ELR (cell line): ENCODE measurements at places on chromosomes 4 and X.

DNA sequence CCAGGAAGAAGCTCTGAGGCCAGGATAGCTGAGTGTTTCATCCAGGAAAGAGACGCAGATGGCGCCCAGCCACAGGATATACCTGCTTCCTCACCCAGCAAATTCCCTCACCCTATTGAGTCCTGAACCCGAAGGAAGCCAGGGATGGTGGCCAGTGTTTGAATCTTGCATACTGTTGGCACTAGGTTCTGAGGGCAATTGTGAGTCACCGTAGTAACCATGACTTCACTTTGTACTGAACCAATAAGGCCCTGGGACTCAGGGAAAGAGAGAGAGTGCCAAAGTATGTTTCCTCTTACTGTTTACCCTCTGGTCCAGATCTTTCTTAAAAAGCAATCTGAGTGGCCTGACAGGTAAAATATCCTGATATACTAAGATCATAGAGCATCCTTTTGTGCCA lies 25.6 kb upstream of the SMIM10L2A start:
- DNase-seq = peak; percentile 4

- no peak for DNase-seq
Observed at GRCh38 chr4:100819505-100819904, 301.7 kb upstream of the EMCN start.

- DNase-seq = no peak
Observed at GRCh38 chr4:52693492-52693891, 34.4 kb upstream of the USP46 start.

DNA sequence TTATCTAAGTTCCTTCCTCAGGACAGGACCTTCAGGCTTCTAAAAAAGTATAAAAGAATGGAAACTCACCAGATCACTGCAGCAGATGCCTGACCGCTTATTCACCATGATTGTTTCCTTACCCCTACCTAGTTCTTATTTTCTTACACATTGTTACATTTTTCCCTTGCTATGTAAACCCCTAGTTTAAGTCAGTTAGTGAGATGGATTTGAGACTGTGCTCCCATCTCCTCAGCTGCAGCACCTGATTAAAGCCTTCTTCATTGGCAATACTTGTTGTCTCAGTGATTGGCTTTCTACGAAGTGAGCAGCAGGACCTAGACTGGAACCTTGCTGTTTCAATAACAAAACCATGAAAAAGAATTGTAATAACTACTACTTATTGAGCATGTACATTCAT lies 4.7 kb downstream of the SPARCL1 start:
- DNase-seq = no peak

GRCh38 chr4:67931256-67931655 lies 32.0 kb downstream of the TMPRSS11A start:
- peak; percentile 7 for DNase-seq

DNA sequence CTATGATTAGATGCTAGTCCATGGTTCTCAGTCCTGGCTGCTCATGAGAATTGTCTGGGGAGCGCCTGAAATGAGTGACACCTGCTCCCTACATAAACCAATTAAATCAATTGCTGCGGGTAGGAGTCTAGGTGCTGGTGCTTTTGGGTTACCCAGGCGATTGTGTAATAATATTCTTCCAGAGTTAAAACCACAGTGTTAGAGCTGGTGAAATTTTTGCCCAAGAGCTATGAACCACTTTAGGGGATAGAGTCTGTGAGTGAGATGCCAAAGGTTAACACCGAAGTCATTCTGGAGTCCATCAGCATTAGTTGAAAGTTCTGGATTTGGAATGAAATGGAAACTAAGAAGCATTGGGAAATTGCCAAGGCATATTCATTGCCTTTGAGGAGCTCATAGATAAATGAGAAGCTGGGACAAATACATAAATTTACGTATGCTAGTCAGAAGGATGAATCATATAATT lies 15.3 kb downstream of the PDK3 start:
- no peak for DNase-seq

DNA sequence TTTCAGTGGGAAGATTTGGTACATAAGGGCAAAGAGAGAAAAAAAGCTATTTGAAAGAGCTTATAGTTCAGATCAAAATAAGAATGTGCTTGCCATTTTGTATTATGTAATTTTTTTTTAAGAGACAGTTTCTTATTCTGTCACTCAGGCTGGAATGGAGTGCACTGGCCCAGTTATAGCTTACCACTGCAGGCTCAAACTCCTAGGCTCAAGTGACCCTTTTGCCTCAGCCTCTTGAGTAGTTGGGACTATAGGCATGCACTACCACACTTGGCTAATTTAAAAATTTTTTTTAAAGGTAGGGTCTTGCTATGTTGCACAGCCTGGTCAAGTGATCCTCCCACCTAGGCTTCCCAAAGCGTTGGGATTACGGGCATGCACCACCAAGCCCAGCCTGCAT lies 22.2 kb upstream of the USP53 start:
- DNase-seq = no peak

DNA sequence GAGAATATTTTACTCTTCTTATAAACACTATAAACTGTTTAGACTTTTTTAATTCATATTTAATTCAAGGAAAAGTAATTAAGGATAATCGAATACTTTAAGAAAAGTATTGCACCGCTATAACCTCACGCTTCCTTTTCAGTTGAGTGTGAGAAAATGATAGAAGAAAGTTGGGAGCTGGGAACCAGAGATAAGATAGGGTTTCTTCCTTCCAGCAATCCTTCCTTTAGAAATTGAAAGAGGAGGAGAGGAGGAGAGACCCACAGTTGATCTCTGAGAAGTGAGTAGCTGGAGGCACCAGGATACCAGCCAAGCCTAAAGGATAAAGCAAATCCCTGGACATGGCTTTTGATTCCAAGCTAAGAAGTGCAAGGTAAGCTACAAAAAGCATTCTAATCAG lies 242.3 kb upstream of the NOCT start:
- no peak for DNase-seq

GRCh38 chrX:45824471-45824870 lies 623.8 kb upstream of the DIPK2B start:
- DNase-seq = peak; percentile 94

DNA sequence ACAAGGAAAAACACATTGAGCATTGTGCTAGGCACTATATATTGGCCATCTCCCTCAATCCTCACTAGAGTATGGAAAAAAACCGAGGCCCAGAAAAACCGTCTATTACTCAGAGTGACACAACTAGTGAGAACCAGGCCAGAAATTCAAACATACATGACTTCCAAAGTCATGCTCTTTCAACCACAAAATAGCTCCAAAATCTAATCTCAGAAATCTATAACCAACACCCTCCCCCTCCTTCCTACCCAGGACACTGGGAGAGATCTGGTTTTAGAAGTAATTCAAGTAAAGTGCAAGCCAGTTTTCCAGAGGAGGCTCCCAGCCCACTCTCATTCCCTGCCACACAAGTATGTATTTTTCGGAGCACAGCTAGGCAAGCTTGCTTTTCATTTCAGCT lies 7.6 kb downstream of the HS3ST1 start:
- DNase-seq = no peak

- DNase-seq = no peak
Observed at GRCh38 chr4:154421618-154422017, 70.0 kb downstream of the DCHS2 start.

DNA sequence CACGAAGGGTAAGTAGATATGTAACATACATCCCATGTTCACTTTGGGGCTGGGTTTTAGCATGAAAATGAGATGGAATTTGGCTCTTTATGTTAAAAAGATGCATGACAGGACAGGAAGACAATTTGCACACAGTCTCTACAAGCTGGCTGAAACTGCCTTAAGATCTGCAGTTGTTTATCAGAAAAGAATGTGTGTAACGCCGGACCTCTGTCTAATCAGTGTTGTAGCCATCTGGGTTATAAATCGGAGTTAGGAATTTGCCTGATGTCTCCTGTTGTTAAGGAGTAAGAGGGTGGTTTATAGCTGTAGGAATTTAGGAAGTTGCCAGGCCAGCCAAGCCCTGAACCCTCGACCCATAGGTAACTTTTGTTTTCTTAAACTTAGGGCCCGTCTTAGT lies 562.9 kb upstream of the FAT1 start:
- no peak for DNase-seq
